GM23248 (cell line): ENCODE measurements at places on chromosomes 7 and 10.
A peak's percentile ranks its signal among the peaks of the same experiment; 100 is the strongest.

DNA sequence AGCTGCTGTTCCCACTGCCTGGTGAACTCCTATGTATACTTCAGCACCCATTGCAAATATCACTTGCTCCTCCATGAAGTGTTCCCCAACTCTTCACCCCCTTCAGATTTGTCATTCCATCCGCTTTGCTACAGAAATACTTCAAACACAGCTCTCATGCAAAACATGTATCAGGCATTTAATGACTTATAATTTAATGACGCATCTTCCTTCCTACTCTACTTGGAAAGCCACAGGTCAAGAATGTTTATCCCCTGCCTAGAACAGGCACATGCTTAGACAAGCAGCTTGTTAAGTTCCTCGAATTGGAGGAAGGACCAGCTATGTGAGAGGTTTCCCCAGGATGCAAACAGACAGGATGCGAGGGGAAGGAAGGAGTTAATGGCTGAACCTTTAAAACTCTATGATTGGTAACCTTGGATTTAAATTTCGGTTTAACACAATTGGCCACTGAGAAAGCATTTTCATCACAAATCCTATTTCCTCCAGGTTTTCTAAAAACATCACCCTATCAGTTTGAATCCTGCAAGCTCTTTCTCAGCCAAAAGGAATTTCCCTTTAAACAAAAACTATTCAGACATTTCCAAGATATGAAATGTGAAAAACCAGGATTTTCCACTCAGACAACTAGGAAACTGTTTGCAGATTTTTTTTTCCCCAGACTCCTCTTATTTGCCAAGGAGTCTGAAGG is 11.5 kb downstream of the CREB3L2 start:
- H3K36me3 ChIP-seq, result peaks cover 5% of the 10 kb centered on the region; the same call in 1 of the 2 replicates
- peaks cover 79% of the 10 kb centered on the region for H3K4me1 ChIP-seq
- DNase-seq, result peak; percentile 92
- peak overlapping the region; percentile 94 for H3K27ac ChIP-seq
- H3K4me3 ChIP-seq, result peak overlapping the region; percentile 62

- no peaks in the 10 kb centered on the region for H3K4me1 ChIP-seq
- H3K4me3 ChIP-seq, result no peak overlapping the region
- no peaks in the 10 kb centered on the region for H3K27me3 ChIP-seq
- peaks cover 1% of the 10 kb centered on the region; the same call in 1 of the 2 replicates for H3K36me3 ChIP-seq
- no peak for DNase-seq
Observed at GRCh38 chr7:91135703-91136430, 128.4 kb upstream of the FZD1 start.

DNA sequence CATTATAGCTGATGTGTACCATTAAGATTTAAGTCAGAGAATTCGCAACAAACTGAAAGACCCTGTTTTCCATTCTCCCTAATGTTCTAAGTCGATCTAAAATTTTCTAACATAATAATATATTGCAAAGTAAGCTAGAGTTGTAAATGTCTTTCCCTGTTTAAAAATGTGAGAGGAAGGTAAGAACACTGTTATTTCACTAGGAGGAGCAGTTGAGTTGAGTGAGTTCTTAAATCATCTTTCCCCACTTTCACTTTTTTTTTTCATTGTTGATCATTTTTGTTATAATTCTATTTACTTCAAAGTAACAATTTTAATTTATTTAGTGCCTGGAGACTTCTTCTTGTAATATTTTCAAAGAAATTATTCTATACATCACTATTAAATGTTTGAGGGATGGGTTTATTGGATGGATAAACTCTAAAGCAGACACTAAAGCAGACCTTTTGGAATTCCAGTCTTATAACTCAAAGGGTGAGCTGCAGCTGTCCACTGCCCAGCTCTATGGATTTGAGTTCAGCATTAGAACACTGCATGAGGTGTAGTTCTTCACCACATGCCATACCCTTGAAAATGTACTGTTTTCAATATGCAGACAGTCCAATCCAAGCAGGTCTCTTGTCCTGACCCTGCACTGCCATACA is 181.3 kb upstream of the FZD1 start:
- 0 out of 2 replicates have a peak overlapping the region, but pooled peaks have one; percentile 57 for H3K4me3 ChIP-seq
- peak; percentile 62 for DNase-seq
- H3K4me1 ChIP-seq, result peaks cover 50% of the 10 kb centered on the region
- H3K27ac ChIP-seq, result no peak overlapping the region; the same call in 1 of the 2 replicates
- H3K36me3 ChIP-seq, result no peaks in the 10 kb centered on the region

GRCh38 chr10:16894821-16895220 is 77.6 kb upstream of the RSU1 start:
- no peaks in the 10 kb centered on the region for H3K27me3 ChIP-seq
- peaks cover 21% of the 10 kb centered on the region for H3K4me1 ChIP-seq
- no peaks in the 10 kb centered on the region for H3K36me3 ChIP-seq

DNA sequence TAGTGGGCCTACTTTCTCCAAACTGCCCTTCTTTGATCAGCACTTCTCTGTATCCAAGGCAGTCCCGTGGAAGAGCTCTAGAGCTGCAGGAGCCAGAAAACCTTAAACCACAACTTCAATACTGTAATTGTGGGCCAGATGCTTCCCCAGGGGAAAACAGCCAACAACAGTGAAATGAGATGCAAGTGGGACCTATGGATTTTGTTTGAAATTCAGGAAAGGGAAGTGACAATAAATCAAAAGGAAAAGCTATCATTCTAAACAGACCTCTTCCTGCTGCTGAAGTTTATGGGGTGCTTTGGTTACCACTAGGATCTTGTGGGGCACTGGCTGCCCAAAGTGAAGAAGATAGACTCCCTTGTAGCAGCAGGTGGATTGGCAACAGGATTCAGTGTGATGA is 1031.7 kb downstream of the LRMDA start:
- no peak overlapping the region for H3K27ac ChIP-seq
- H3K4me1 ChIP-seq, result no peaks in the 10 kb centered on the region
- H3K4me3 ChIP-seq, result no peak overlapping the region

DNA sequence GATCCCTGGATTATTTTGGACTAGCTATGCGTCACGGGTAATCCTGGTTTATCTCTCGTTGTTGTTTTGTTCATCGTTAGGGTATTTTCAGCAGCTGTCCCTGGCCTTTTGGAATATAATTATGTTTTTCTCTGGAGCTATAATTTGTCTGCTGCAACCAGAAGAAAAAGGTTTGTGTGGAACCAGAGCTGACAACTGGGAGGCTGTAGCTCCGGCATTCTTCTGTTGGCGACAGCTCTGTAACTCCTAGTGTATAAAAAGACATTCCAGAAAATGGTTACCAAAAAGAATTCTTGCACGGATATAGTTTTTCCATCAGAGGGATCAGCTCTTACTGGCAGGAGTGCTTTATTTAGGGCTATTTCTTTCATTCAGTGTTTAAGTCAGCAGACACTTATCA is 130.9 kb upstream of the PRR15 start:
- H3K27ac ChIP-seq, result no peak overlapping the region
- DNase-seq, result no peak
- no peak overlapping the region for H3K4me3 ChIP-seq
- H3K36me3 ChIP-seq, result no peaks in the 10 kb centered on the region
- no peaks in the 10 kb centered on the region for H3K4me1 ChIP-seq

GRCh38 chr10:62502995-62503613 is 128.9 kb downstream of the ZNF365 start:
- H3K36me3 ChIP-seq, result no peaks in the 10 kb centered on the region
- no peaks in the 10 kb centered on the region for H3K27me3 ChIP-seq
- peaks cover 5% of the 10 kb centered on the region; the same call in 1 of the 2 replicates for H3K4me1 ChIP-seq
- H3K4me3 ChIP-seq, result no peak overlapping the region

DNA sequence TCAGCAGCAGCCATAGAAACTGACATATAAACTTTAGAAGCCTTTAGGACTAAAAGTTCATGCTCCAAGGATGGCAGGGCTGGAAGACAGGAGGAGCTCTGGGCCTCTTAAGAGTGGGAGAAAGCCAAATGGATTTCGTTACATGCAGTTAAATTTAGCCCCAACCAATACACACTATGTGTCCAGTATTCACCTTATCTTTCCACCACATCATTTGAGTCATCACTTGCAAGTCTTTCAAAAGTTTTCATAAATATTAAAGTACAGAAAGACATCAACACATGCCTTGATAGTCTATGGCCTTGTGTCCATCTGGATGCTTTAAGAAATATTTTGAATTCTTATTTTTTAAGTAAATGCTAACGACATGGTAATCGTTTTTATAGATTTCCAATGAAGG is 392.4 kb upstream of the LRRN3 start:
- no peak overlapping the region for H3K27ac ChIP-seq
- no peaks in the 10 kb centered on the region for H3K4me1 ChIP-seq
- no peak overlapping the region for H3K4me3 ChIP-seq
- DNase-seq, result no peak
- H3K27me3 ChIP-seq, result no peaks in the 10 kb centered on the region
- no peaks in the 10 kb centered on the region for H3K36me3 ChIP-seq

GRCh38 chr10:128711806-128712205 is 585.6 kb upstream of the MKI67 start:
- no peaks in the 10 kb centered on the region for H3K27me3 ChIP-seq
- no peak overlapping the region for H3K27ac ChIP-seq
- H3K4me1 ChIP-seq, result no peaks in the 10 kb centered on the region
- no peak for DNase-seq
- H3K36me3 ChIP-seq, result no peaks in the 10 kb centered on the region

DNA sequence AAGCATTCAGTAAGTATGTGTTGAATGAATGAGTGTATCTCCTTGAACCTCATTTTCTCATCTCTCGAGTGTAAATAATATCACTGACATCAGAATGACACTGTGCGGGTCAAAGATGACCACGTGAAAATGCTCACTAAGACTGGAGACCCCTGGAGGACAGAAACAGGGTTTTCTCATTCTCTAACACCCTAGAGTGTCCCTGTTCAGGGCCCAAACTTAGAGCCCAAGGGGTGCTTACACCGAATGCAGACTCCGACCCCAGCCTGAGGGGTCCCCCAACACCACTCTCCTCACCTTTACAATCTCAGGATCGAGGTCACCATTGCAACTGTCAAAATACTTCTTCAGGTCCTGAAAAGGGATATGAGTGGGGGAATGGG is 1.4 kb downstream of the CDK5 start:
- DNase-seq, result no peak
- peaks cover 22% of the 10 kb centered on the region for H3K4me1 ChIP-seq
- no peak overlapping the region for H3K27ac ChIP-seq
- H3K36me3 ChIP-seq, result no peaks in the 10 kb centered on the region
- no peak overlapping the region for H3K4me3 ChIP-seq
- H3K27me3 ChIP-seq, result no peaks in the 10 kb centered on the region

- peaks cover 4% of the 10 kb centered on the region; the same call in 1 of the 2 replicates for H3K4me1 ChIP-seq
- no peaks in the 10 kb centered on the region for H3K27me3 ChIP-seq
- no peak overlapping the region for H3K27ac ChIP-seq
- no peaks in the 10 kb centered on the region for H3K36me3 ChIP-seq
Observed at GRCh38 chr7:90889644-90890043, 293.5 kb downstream of the CDK14 start.

DNA sequence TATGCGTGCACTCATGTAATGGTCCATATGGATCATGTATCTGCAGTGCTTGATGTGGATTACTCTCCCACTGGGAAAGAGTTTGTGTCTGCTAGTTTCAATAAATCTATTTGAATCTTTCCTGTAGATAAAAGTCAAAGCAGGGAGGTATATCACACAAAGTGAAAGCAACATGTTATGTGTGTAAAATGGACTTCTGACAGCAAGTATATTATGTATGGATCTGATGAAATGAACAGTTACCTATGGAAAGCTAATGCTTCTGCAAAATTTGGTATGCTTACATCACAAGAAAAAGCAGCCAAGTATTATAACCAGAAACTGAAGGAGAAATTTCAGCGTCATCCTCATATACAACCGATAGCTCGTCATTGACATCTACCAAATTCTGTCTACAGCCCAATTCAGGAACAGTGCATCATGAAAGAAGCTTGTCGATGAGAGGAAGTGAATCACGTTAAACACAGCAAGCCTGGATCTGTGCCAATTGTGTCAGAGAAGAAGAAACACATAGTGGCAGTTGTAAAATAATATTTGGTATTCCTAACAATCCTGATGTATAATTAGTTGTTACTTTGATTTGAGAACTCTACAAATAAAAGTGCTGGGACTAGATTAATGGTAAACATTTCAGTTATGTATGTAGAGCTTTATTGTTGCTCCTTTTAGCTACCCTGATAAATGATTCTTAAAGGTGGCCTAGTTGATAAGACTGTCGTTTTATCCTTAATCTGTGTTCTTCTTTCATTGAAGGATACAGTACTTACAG is 14.2 kb upstream of the SYPL1 start:
- no peaks in the 10 kb centered on the region for H3K36me3 ChIP-seq
- H3K27me3 ChIP-seq, result no peaks in the 10 kb centered on the region
- peak; percentile 67 for DNase-seq
- no peak overlapping the region for H3K27ac ChIP-seq
- peaks cover 13% of the 10 kb centered on the region for H3K4me1 ChIP-seq

DNA sequence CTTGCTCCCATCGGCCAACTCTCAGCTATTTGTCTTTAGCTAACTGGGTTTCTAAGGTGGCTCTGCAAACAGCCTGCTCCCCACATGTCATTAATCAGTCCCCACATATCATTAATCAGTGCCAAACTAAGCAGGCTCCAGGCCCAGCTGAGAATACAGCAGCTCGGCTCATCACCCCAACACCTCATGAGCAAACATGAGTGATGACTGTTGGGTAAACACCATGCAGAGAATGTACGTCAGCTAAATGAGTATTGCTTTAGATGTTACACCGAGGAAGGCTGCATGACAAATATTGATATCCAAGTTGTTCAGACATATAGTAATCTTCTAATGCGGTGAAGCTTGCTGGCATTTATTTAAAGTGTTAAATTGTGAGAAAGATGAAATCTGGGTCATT is 187.5 kb upstream of the AOAH start:
- H3K27ac ChIP-seq, result no peak overlapping the region
- H3K4me1 ChIP-seq, result no peaks in the 10 kb centered on the region
- no peak for DNase-seq
- no peaks in the 10 kb centered on the region for H3K36me3 ChIP-seq
- H3K27me3 ChIP-seq, result no peaks in the 10 kb centered on the region
- H3K4me3 ChIP-seq, result no peak overlapping the region

DNA sequence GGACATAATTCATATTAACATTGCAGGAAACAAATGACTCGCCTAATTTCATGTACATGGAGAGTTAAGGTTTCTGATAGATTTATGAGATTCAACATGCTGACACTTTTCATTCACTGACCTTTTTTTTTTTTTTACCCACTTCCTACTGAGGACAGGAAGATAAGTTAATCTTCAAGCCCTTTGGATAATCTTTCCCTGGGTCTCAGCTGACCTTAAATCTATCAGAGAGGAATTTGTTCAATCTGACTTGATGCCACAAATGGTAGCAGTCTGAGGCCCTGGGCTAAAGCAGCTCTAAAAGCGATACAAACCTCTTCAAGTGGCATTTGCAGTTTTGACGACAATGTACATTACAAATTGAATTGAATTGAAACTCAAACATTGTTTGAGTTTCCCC is 493.3 kb upstream of the SORCS1 start:
- peaks cover 6% of the 10 kb centered on the region; the same call in 1 of the 2 replicates for H3K4me1 ChIP-seq
- H3K27me3 ChIP-seq, result no peaks in the 10 kb centered on the region
- no peak overlapping the region for H3K27ac ChIP-seq
- H3K4me3 ChIP-seq, result no peak overlapping the region

- H3K36me3 ChIP-seq, result peaks cover 3% of the 10 kb centered on the region; the same call in 1 of the 2 replicates
- H3K27ac ChIP-seq, result no peak overlapping the region
- H3K27me3 ChIP-seq, result no peaks in the 10 kb centered on the region
- DNase-seq, result no peak
Observed at GRCh38 chr7:139576179-139576973, 52.9 kb downstream of the CLEC2L start.
